ENCODE measurements at places on chromosomes 12 and 14.

GRCh38 chr14:89856871-89857345, 97.6 kb downstream of the EFCAB11 start:
- DNase-seq = peak; percentile 42

DNA sequence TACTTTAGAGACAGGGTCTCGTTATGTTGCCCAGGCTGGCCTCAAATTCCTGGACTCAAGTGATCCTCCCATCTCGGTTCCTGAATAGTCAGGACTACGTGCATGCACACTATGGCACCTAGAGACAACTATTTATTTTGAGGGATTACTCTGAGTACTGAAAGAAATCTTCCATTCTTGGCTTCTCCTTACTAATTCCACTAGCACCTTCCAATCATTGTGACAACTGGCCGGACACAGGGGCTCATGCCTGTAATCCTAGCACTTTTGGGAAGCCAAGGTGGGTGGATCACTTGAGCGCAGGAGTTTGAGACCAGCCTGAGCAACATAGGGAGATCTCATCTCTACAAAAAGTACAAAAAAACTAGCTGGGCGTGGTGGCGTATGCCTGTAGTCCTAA, 42.1 kb upstream of the MTERF2 start:
- DNase-seq = no peak

GRCh38 chr14:87334997-87335685, 657.8 kb downstream of the GALC start:
- peak; percentile 31 for DNase-seq

DNA sequence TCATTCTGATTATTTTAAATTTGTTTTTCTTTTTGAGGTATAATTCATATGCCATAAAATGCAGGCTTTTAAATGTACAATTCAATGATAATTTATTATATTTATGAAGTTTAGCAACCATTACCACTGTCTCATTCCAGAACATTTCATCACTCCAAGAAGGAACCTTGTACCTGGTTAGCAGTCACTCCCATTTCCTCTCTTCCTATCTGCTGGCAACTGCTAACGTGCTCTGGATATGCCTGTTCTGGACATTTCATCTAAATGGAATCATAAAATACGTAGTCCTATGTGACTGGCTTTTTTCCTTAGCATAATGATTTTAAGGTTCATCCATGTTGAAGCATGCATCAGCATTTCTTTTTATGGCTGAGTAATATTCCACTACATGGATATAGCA, 15.5 kb downstream of the CPSF6 start:
- no peak for DNase-seq

Data from fibroblast of skin of scalp (primary cell).